C1 segment of cervical spinal cord (tissue), 14 donors: ENCODE measurements at places on chromosomes 12 and 14.

- no peak for DNase-seq
Measured at GRCh38 chr14:105091517-105092170, 26.4 kb upstream of the GPR132 start.

DNA sequence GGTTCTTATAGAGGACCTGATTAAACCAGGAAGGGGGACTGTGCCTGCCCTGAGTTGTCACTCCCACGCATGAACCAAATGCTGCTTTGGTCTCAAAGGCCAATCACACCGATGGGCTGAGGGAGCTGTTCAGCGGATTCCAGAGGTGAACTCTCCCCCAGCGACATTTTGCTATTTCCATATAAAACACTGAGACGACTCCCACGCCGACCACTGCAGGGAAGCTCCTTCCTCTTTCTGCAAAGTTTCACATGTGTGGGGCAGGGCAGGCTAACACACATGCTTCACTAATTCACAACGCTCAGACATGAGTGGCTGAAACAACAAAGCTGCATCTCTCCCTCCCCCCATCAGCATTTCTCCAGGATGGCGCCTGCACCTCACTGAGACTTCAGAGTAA, 37.8 kb upstream of the TMEM132D start:
- no peak for DNase-seq

- DNase-seq = no peak
Measured at GRCh38 chr12:24244801-24245200, 295.3 kb upstream of the SOX5 start.

GRCh38 chr14:58919217-58919616, 269.2 kb upstream of the DAAM1 start:
- DNase-seq = no peak

DNA sequence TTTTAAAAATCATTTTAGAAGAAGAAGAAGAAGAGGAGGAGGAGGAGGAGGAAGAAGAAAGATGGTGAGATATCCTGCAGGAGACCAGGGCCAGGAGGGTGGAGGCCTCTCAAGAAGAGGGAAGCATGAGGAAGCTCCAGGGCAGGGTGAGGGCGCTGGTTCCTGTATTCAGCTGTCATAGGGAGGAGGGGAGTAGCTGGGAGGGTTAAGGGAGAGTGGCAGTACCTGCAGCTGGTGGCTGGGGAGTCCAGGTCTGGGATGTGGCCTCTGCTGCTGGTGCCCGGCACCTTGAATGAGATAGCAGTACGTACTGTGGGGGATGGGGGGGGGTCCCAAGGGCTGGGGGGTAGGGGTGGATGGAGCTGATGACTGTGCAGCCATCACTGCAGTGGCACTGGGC, 9.8 kb downstream of the RBP5 start:
- no peak for DNase-seq

GRCh38 chr12:131636266-131636665, 74.6 kb upstream of the SFSWAP start:
- DNase-seq = no peak

- DNase-seq = no peak
Measured at GRCh38 chr14:36718216-36718615, 56.6 kb downstream of the PAX9 start.

GRCh38 chr14:64125270-64125669, 168.9 kb downstream of the ESR2 start:
- DNase-seq = no peak

GRCh38 chr12:59149995-59150642, 229.8 kb upstream of the LRIG3 start:
- DNase-seq = no peak

- DNase-seq = no peak
Measured at GRCh38 chr14:99462210-99462609, 18.4 kb downstream of the SETD3 start.

GRCh38 chr14:73753887-73754795, 40.0 kb upstream of the PNMA1 start:
- peak; percentile 57 for DNase-seq

DNA sequence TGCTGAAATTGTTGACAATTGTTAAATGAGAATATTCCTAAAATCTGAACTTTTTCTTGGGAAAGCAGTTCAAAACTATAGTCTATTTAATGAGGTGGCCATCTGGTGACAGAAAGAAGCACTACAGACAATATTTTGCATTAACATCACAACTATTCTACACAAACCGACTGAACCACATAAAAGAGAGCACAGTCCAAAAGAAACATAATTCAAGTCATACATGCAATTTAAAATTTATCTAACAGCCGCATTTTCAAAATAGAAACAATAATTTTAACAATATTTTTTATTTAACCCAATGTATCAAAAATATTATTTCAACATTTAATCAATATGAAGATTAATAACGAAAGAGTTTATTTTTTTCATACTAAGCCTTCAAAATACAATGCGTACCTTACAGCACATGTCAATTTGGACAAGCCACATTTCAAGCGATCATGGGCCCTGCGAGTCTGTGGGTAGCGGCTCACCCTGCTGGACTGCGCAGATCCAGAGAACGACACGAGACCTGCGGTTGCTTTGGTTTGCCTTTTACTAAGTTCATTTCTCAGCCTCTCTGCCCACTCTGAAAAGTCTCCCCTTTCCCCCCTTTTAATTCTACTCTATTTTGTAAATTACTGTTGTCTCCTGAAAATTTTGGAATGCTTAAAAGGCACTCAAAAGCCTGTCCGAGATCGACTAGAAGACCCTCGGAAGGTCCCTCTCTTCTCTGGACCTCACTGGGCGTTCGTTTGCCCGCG, 947 bp upstream of the LRRC9 start:
- peak; percentile 20 for DNase-seq

DNA sequence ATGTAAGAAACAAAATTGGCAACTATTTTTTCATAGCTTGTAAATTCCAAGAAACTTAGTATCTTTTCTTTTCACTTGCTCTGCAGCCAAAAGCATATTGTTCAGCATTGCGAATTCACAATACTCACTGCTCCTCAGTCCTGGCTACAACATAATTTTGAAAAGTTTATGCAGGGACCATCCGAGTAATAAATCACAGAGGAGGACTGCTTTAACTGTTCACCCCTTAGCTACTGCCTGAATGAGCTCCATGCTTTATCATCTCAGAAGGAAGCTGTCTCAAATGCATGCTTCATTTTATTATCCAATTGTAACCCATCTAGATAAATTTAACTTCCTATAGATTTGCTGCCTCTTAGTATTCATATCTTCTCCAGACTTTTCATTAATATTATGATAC, 827.8 kb downstream of the DIO2 start:
- no peak for DNase-seq

GRCh38 chr14:52299692-52300278, 14.3 kb upstream of the PTGER2 start:
- DNase-seq = no peak

- no peak for DNase-seq
Measured at GRCh38 chr14:34470319-34470718, 8.3 kb upstream of the SPTSSA start.

DNA sequence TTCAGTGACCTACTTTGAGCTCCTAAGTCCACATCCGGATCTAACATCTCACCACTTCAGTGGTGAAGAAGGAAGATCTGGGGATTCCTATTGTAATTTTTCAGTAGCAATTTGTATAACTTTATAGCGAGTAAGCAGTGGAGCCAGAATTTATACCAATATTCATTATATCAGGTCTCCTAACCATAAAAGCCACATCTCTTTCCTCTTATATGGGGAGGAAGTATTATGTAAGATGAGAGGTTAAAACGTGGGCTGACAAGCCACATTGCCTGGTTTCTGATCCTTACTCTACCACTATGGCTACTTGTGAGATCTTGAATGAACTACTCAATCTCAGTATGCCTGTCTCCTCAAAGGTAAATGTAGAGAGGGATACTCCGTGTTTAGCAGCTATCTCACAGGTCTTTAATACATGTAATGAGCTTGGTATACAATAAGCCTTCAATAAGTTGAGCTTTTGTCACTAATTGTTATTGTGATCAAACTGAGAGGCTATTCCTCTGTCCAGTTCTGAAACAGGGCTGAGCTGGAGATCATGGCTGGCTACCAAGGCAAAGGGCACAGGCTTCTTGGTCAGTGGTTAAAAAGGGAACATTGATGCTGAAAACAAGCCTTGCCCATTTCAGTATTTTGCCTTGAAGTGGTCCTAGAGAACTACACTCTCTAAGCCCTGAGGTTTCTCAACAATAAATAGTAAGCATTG, 3.3 kb upstream of the TMEM117 start:
- no peak for DNase-seq

DNA sequence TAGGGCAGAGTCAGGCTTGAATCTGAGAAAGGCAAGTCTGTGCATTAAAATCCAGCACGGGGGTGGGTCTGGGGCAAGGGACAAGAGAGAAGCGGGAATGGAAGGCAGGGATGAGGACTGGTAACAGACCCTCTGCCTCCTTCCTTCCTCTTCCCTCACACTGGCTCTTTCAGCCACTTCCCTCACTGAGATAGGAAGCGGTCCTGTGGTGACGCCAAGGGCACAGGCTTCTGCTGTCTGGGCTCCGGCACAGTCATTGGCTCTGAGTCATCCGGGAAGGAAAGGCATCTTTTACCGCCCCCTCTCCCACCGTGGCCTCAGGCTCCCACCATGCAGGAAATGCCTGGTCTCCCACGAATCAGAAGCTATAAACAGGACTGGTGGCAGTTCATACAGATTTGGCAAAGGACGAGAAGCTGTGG, 70.2 kb downstream of the ETV6 start:
- DNase-seq = no peak

DNA sequence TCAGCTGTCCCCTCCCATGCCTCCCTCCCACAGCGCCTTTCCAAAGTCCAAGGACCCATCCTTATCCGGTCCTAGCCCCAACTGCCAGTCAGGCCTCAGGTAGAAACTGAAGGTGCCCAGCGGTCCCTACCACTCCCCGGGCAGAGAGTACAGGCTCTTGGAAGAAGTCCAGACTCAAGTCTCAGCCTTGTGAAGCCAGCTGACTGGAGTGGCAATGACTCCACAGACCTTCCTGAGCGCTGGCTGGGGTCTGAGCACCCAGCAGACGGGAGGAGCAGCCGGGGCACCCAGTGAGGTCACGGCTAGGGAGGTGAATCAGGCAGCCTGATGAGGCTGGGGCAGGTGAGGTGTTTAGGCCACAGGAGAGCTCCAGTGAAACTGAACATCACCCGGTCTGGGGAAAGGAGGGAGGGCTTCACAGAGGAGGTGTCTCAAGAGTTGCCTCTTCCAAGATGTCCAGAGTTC, 60.0 kb downstream of the ITPK1 start:
- no peak for DNase-seq

GRCh38 chr14:31942166-31942841, 134.8 kb upstream of the ARHGAP5 start:
- DNase-seq = no peak

DNA sequence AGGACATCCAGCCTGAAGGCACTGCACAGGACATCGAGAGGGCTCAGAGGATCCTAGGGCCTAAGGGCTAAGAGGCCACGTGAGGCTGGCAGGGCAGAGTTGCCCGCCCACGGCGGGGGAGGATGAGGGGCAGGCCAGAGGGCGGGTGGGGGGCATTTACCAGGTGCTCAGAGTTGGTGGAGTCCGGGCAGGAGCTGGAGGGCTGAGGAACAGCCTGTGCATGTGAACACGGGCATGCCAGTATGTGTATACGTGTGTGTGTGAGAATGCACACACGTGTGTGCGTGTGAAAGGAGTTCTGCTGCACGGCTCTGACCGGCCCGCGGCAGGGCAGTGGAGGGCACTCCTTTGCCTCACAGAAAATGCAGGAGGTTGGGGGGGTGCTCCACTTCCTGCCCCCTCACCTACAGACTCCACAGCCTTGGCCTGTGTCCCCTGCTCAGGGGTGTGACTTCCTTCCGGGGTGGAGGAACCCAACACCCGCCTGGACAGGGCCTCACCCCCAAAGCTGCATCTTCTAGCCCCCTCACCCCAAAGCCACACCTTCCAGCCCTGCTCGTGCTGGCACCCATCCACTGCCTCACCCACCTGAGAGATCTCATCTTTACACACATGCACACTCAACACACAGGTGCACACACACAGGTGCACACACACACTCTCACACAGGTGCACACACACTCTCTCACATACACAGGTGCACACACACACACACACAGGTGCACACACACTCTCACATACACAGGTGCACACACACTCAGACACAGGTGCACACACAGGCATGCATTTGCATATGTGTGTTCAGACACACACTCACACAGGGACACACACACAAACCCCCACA, 11.8 kb upstream of the GPR132 start:
- no peak for DNase-seq

DNA sequence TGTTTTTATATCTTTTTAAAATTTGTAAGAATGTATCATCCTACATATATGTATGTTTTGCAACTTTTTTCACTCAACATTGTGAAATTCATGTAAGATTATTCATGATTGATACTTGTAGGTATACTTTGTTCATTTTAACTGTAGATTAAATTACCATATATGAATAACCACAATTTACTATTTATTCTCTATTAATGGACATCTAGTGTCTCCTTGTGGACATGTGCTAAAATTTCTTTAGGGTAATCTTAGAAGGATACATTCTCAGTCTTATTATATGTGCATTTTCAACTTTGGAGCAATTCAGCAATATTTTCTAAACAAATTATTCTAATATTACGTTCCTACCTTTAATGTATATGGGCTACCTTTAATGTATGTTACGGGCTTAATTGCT, 192.4 kb downstream of the FUT8 start:
- DNase-seq = no peak

DNA sequence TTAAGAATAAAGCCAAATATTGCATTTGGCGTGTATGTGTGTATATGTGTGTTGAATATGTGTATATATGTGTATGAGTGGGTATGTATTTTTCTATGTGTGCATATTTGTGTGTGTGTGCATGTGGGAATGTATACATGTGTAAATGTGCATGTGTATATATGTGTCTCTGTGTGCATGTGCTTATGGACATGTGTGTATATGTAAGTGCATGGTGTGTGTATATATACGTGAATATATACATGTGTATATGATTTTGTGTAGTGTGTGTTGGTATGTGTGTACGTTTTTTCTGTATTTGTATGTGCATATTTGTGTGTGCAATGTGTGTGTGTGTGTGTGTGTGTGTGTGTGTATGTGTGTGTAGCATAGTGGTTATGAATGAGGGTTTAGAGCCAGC, 1021.0 kb downstream of the AACS start:
- no peak for DNase-seq

DNA sequence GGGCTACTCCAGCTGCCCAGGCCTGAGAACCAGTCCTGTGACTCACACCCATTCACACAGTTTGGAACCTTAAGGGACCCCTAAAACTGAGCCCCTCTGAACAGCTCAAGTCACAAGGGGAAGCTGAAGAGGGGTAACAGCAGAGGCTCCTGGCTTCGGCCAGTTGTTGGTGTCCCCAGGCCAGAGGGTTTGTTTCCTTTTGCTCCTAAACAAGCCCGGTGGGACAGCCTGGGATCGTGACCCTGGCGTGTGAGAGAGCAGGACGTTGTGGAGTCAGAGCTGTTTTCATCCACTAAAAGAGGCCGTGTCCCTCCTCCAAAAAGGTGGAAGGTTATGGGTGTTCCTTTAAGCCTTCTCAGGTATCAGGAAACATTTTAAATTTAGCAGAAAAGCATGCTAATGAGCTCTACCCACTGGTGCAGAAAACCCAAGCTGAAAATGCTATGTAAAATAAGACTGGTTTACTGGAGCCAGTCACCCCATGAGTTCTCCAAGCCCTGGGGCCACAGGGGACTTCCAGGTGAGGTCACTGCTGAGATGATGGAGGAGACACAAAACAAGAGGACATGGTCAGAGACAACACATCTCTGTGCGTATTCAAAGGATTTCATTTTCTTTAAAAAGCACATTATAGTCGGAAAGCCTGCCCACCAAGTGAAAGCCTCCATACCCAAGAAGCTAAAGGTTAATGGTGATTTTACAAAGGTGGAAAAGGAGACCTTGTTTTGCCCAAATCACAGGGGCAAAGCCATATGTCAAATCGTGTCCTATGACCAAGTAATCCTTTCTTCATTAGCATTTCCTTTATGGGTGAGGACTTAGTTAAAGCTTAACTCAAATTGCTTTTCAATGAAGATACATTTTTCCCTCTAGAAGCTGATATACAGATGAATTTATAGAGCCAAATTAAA, 14.1 kb downstream of the PRKAB1 start:
- no peak for DNase-seq
